ENCODE measurements at places on chromosomes 3 and 15. TPM values are rescaled to one million over a fixed set of nuclear protein-coding genes. Genes with fewer than 3 reads are reported as not detected.
A peak's percentile ranks its signal among the peaks of the same experiment; 100 is the strongest.

DNA sequence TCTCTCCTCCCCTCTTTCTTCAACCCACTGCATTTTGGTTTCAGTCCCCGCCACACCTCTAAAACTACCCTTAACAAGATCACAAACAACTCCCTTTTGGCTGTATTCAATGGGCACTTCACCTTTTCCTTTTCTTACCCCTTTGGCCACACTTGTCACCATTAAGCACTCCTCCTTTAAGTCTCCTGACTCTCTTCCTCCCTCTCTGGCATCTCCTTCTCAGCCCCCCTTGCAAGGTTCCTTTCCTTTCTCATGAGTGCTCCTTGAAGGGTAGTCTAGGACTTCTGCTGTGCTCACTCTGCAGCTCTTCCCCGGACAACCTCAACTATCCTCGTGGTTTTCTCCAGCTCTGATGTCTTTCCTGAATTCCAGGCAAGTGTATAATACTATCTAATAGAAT, 103.7 kb downstream of the RPL22L1 start:
- DNase-seq, result no peak

DNA sequence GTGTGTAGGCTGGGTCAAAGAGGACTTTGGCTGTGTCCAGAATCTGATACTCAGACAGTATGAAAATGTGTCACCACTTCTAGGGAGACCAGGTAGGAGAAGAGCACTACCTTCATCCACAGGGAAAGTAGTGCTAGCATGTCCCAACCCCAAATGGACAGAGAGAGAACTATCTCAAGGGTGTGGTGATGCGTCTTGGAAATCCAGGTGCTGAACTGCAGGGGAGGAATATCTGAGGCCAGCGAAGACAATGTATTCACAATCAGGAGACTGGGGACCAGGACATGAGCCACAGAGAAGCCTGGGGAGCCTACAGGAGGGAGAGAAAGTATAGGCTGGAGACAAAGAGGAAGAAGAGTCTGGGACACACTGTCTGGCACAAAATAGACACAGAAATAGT, 152.0 kb upstream of the WNT5A start:
- DNase-seq, result no peak

DNA sequence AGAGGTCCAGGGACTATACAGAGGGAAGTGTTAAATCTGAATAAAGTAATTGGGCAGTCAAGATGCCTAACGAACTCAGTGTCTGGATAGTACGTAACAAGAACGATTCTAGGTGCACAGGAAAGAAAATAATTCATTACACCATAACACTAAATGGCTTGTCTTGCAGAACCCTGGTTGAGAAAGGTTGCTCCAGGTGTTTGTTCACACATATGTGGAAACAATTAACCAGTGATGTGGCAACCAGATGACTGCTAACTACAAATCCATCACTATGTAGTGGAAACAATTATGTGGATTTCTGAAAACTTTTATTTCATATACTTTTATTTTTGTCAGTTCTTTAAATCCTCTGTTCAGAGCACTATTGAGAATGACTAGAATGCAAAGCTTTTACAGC, 10.4 kb upstream of the HDC start:
- DNase-seq, result no peak

CPNE9 gene
- total RNA-seq, result not detected

GRCh38 chr3:157418104-157418503, 18.5 kb upstream of the PTX3 start:
- DNase-seq, result no peak

DNA sequence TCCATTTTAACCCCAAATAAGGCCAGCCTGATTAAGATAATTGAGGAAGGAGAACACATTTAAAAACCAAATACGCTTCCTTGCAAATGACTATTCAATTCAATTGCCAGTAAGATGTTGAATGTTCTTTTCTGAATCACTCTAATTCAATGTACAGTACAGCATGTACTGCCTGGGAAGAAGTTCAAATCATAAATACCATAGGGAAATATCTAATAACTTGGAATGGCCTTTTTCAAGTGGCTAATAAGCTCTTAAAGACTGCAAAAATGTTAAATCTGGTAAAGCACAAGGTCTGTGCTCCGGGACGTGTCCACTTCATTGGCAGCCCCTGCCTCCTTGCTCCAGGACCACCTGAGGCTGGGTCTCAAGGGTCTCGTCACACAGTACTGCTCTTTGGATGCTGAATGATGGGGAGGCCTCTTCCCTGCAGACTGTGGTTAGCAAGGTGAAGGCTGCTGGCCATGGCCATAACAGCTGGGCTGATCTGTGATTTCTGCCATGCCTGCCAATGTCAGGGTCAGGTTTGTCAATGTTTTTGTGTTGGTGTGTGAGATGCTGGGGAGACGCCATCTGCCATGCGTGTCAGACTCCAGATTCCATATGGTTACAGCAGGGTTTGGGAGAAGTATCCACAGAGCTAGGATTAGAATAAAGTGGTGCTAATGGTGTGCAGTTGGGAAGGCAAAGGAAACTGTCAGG, 300.5 kb downstream of the ADAMTS17 start:
- no peak for DNase-seq

CYP8B1 gene
- not detected for total RNA-seq

DNA sequence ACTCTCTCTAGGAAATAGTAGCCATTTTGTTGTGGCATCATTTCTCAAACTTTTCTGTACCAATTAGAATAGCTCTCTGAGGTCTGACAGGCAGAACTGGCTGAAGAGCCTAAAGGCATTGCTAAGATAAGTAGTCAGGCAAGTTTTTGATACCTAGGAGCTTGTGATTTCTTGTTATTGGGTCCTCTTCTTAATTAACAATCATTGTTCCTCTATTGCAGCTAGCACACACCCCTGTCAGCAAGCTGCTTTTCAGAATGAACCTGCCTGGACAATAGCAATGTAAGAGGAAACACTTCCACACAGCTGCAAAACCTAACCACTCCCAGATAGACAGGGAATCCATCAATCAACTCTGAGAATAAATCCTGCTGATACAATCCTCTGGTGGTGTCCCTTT, 403.9 kb upstream of the TBL1XR1 start:
- no peak for DNase-seq

GRCh38 chr3:114700637-114701234, 406.9 kb downstream of the TIGIT start:
- no peak for DNase-seq

- DNase-seq, result no peak
Measured at GRCh38 chr3:14507757-14508504, 32.2 kb downstream of the GRIP2 start.

DNA sequence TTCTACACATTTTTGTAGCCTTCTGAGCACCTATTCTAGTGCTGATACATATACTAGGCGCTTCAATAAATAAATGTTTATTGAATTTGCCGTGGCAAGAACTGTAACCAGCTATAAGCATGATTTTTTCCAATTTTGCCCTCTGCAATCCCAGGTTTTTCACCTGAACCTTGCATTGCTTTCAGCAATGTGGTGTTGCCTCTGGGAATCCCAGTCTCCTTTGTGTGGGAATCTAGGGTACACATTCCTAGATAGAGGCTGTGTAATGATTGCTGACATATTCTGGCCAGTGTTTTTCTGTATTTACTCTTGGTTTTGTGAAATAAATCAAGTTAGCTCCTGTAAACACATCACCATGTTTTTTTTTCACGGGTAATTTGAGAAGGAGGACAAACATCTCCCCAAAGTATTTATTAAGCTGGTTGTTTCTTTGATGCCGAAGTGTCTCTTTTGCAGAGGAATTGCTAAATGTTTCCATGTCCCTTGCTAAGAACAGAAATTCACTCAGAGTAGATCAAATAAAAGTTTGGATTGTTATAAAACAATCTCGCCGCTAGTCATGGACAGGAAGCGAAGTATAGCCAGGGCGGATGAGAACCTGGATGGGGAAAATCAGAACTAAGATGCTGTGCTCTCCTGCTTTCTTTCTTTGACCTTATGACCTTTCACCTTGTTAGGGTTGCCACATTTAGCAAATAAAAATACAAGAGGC, 1.2 kb downstream of the CFAP91 start:
- no peak for DNase-seq

DNA sequence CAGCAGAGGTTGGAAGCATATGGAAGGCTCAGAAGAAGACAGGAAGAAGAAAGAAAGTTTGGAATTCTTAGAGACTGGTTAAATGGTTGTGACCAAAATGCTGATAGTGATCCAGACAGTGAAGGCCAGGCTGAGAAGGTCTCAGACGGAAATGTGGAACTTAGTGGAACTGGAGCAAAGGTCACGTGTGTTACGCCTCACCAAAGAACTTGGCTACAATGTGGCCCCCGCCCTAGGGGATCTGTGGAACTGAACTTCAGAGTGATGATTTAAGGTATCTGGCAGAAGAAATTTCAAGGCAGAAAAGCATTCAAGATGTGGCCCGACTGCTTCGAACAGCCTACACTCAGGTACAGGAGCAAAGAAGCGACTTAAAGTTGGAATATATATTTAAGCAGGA, 83.1 kb downstream of the MYO5A start:
- DNase-seq, result no peak

TRH gene
- total RNA-seq, result 0.37 TPM

GRCh38 chr3:114796796-114797195, 350.3 kb downstream of the ZBTB20 start:
- DNase-seq, result no peak

CELSR3 gene
- total RNA-seq, result under 0.01 TPM

DNA sequence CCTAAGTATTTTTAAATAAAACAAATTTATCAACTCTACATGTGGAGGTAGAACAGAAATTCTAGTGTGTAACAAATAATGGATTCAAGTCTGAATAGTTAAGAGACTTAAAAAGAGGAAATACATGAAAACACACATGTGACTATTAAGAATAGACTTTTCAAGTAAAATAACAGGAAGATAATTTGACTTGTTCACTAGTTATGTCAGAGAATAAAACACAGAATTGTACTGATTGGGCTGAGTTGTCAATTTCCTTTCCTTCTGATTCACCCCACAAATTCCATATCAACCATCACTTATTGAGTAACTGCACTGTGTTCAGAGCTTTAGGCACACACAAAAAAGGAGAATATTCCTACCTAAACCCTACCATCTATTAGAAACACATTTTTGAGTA, 557.2 kb downstream of the TUSC7 start:
- no peak for DNase-seq

- no peak for DNase-seq
Measured at GRCh38 chr3:171977860-171978259, 61.5 kb upstream of the FNDC3B start.

- no peak for DNase-seq
Measured at GRCh38 chr3:79199966-79200365, 567.8 kb downstream of the ROBO1 start.

- DNase-seq, result no peak
Measured at GRCh38 chr3:66394019-66394752, 106.6 kb downstream of the LRIG1 start.

SCN5A gene
- 1.6 TPM for total RNA-seq

GOLGA6B gene
- total RNA-seq, result not detected

DNA sequence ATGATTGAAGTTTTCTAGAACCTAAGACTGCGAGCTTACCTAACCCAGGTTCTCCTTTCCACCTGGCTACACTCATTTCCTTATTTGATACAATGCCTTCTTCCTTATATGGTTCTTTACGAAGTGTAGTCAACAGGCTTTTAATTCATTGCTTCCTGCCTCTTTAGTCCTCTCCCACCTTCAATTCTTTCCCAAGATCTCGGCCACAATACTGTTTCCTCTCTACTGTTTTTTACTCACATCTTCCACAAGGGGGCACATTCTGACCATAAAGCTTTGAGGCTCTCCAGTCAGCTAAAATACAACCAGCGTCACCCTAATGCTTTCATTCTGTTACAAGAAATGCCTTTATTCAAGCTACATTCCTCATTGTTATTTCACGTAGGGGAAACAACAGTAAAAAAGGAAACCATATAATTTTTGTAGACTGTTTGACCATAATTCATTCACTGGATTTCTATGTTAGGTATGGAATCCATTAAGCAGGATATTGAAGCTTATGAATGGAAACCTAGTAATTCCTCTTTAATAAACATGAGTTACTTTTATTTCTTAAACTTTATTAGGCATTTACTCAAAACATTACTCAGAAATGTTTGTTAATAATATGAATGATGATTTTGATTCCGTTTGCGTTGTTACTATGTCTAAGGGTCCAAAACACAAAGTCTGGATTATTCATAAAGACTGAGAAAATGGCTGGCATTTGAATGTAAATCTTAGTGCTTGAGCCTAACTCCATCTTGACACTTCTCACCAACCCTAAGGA, 29.5 kb upstream of the VEPH1 start:
- no peak for DNase-seq

ACOX2 gene
- total RNA-seq, result 29.0 TPM

CNTN4 gene
- total RNA-seq, result 4.4 TPM

GRCh38 chr15:63856711-63857460, 23.1 kb upstream of the HERC1 start:
- DNase-seq, result no peak

DNA sequence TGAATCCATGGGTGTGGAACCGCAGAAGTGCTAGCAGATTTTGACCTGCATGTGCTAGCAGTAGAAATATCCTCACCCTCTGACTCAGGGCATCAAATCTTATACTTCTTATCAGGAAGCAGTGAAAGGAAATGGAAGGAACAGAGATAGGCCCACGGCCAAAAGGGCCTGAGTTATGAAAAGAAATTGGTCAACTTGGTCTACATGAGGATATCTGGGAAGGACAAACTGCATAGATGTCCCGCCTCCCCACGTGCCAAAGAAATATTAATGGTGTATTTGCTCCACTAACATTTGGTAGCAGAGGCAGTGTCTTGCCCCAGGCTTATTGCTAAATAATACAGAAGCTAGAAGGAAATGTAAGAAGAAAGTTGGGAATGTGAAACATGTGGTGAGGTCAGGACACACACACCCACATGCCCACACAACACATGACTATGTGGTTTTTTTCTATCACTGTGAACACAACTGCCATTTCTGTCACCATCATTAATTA, 93.6 kb upstream of the COL8A1 start:
- DNase-seq, result peak; percentile 42

CTXN2 gene
- total RNA-seq, result not detected

GRCh38 chr3:64188810-64189560, 36.3 kb downstream of the PRICKLE2 start:
- DNase-seq, result peak; percentile 69

GRCh38 chr3:59101231-59101736, 51.5 kb upstream of the CFAP20DC start:
- no peak for DNase-seq

DNA sequence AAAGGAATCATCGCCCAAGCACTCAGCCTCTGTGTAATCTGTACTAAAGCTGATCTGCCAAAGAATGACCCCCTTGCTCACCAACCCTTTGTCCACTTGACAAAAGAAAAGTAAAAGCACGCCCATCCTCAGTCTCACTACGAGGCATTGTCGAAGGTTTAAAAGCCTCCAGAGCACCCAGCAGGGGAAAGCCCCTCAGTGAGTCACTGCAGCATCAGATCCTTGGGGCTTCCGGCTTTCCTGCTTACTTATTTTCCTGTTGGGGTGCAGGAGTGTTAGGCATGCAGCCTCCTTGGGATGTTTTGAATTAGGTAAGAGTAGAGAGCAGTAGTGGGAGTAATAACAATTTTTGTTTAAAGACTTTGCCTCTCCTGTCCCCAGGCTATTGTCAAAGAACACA, 216.1 kb downstream of the MTHFS start:
- no peak for DNase-seq
